ENCODE measurements at places on chromosomes 12 and 14. TPM values are rescaled to one million over a fixed set of nuclear protein-coding genes. Genes with fewer than 3 reads are reported as not detected.

DNA sequence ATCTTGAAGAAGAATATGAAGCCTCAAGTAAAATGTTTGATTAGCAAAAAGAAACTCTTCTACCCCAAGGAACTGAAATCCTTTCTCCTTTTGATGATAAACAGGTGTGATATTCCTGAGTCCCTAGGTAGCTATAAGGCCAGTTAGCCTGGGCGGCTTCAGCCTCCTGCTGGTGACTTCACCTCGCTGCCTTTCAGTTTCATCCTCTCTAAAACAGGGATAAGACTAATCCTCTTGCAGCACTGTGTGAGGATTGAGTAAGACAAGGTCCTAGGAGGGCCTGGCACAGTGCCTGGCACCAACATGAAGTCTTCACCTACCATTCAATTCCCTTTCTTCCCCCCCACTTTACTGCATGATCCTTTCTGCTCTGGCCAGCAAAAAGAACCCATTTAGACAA lies 42.1 kb downstream of the CIT start:
- DNase-seq = no peak

Gene SLC38A4
- 0.36 TPM for total RNA-seq

DNA sequence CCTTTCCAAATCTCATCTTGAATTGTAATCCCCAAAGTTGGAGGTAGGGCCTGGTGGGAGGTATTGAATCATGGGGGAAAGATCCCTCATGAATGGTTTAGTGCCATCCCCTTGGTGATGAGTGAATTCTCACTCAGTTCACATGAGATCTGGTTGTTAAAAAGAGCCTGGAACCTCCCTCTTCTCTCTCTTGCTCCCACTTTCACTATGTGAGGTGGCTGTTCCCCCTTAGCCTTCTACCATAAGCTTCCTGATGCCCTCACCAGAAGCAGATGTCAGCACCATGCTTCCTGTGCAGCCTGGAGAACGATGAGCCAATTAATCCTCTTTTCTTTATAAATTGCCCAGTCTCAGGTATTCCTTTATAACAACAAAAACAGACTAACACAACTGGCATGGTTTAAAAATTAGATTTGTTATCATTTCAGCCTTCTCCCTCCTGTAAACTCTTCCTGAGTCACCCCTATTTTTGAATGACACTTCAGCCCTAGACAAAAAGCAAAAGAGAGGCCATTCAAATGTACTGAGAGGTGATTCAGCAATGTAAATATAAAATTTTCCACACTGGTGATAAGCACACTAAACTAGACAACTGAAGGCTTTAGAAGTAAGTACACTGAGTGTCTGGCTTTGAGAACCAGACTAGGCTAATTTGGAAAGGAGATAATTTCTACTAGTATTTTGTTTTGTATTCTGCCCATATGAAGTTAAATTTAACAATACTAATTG lies 212.1 kb upstream of the ABCD2 start:
- DNase-seq = peak; percentile 47

DNA sequence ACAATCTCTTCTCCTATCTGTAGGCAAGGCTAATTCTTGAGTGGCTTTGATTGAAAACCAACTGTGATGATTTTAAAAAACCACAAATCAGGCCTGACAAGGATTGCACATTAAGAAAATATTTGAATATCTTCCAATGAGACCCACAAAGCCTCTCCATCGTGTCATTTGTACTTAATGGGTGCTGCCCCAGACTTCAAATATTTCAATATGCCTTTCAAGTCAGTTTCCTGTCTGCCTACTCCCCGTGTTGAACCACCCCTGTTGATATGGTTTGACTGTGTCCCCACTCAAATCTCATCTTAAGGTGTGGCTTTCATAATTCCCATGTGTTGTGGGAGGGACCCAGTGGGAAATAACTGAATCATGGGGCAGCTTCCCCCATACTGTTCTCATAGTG lies 159.7 kb upstream of the EGLN3 start:
- no peak for DNase-seq

GRCh38 chr12:108360487-108360886 lies 21.4 kb upstream of the CMKLR1 start:
- DNase-seq = peak; percentile 87
